ENCODE measurements at places on chromosomes 2 and 18.

DNA sequence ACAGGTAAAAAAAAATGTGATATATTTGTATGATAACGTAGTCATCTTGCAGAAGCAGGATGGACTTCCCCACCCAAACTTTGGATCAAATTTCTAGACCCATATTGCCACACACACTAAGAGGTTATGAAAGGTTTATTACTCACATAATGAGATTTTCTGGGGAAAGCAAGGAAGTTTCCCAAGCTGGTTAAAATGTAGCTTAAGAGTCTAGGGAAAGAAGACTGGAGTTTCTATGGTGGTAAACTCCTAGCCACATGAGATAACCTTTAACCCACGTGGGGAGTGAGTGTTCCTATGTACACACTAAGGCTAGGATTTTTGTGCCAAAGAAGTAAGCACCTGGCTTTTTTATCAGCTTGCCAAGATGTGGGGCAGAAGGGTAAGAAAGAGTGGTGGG is 335.7 kb upstream of the UBE2E3 start:
- peak; percentile 12 for DNase-seq

DNA sequence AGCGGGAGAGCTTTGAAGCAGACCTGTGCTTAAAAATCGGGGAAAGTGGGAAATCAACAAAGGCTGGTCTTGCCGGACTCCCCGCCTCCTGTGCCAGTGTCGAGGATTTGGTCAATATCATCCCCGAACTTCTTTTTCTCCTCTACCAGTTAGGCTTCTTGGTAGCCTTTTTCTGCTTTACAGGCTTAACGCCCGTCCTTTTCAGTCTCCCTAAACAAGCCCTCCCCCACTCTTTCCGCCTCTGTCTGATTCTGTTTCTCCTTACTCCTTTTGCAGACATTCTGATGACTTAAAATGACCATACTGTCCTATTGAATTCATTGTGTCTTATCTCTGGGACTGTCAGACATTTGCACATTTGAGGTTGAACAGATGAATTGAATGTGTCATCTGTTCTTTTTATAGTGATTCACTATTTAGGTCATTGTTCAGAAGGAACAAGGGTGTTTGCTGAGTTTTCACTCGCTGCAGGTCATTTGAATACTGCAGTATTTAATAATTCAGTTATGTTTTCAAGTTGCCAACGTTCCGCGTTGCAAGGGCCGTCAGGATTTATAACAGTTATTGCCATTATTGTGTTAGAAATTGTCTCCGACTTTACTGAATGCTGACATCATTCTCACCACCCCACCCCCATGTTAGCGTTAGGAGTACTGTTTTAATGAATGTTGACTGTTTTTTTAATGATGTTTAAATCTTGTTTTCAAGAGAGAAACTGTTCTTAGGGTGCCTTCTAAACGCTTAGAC is 1.1 kb downstream of the ITGAV start:
- peak; percentile 65 for DNase-seq

DNA sequence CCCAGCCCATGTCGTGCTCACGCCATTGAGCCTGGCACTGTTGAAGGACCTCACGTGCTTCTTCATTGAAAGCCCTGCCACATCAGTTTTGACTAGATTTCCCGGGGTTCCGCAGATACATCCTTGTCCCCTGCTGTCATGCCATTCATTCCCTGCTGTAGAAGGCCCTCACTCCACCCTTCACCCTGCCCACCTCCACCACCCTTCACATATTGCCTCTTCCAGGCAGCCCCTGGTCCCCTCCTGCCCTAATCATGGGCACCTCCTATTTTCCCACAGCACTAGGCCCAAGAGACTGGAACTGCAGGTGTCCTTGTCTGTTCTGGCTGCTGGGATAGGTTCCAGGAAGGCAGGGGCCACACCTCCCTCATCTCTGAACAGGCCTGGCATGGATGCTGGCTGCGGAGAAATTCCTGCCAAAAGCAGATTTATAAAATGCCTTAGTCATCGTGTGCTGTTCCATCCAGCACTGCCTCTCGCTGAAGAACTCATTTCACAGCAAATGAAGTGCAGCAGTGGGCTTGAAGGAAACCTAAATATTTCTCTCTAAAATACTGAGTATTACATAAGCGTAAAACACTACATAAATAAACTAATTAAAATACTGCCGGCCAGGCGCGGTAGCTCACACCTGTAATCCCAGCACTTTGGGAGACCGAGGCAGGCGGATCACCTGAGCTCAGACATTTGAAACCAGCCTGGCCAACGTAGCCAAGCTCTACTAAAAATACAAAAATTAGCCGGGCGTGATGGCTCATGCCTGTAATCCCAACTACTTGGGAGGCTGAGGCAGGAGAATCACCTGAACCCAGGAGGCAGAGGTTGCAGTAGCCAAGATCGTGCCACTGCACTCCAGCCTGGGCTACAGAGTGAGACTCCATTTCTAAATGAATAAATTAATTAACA is 38.4 kb downstream of the EIF4E2 start:
- DNase-seq, result no peak

DNA sequence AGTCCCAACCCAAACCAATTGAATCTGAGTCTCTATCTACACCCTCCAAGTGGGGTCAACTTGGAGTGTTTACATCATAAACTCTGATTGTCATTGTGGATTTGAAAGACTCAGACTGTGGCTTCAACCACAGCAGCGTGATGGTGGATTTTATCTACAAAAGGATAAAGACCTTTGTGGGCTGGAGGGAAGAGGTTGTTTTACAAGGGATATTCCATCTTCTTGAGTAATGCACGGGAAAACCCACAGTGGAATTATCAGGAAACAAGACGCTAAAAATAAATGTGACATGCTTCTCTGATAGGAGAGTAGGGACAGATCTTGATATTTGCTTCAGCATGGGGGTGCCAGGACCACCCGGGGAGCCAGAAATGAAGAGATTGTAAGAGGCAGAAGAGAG is 93.5 kb downstream of the LPIN1 start:
- DNase-seq, result no peak

DNA sequence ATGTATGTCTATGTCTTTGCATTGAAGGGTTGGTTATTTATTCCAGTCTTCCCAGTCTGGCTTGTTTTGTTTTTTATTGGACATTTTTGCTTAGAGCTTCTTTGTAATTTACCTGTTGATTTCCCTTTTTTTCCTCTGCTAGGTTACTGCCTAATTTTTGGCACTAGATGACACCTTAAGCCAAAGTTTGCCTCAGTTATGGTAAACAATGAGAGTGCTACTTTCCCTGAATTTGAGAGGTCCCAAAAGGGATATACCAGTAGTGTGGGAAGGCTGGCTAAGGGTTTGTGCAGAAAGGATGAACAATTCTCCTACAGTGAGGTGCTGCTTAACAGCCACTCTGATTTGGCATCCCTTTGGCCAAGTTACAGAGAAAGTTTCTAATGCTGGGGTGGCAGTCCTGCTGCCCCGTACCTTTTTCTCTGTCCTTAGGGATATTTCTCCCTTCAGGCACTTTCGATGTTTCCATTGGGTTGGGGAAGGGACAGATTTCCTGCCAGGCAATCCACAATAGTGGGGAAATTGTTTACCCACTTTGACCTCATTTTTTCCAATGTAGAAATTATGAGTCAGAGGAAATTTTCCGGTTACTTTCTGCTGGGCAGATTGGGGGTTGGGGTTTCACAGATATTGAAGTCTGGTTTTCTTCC is 354.9 kb downstream of the PTPRM start:
- DNase-seq, result peak; percentile 27

DNA sequence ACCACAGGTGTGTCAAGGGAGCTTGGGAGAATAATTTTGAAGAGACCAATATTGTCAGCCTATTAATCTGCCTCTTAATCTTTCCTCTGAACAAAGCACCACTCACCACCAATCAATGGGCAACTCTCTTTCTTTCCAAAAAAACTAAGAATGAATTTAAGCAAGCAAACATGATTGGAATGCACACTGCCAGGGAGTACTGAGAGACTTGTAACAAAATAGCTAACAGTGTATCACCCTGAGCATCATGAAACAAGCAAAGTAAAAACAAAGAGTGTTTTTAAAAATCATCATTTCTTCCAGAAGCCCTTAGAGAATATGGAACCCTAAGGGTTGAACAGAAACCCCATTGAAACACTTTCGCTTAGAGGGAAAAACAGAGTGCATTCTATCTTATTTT is 299.7 kb downstream of the DSEL start:
- DNase-seq, result no peak

- peak; percentile 13 for DNase-seq
Observed at GRCh38 chr2:109516445-109517117, 97.2 kb downstream of the SEPTIN10 start.

DNA sequence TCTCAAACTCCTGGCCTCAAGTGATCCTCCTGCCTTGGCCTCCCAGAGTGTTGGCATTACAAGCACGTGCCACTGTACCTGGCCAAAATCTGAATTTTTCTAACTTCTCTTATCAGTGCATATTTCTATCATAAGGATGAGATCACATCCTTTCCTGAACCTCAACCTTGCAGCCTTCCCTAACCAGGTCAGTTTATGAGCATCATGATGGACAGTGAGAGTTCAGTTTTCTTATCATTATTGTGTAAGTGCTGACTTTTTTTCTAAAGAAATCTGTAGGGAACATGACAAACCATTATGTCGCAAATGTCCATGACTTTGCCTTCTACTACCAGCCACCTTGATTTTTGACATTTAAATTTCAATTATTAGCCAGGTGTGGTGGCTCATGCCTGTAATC is 31.5 kb downstream of the MRPL33 start:
- no peak for DNase-seq

DNA sequence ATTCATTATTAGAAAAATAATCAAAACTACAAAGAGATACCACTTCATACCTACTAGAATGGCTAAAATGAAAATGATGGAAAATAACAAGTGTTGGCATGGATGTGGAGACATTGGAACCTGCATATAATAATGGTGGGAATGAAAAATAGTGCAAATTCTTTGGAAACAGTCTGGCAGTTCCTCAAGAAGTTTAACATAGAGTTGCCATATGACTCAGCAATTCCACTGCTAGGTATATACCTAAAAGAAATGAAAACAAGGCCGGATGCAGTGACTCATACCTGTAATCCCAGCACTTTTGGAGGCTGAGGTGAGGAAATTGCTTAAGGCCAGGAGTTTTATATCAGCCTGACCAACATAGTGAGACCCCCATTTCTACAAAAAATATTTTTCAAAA is 41.6 kb upstream of the ACYP2 start:
- no peak for DNase-seq

- DNase-seq, result no peak
Observed at GRCh38 chr2:19886261-19886660, 15.5 kb downstream of the TTC32 start.

DNA sequence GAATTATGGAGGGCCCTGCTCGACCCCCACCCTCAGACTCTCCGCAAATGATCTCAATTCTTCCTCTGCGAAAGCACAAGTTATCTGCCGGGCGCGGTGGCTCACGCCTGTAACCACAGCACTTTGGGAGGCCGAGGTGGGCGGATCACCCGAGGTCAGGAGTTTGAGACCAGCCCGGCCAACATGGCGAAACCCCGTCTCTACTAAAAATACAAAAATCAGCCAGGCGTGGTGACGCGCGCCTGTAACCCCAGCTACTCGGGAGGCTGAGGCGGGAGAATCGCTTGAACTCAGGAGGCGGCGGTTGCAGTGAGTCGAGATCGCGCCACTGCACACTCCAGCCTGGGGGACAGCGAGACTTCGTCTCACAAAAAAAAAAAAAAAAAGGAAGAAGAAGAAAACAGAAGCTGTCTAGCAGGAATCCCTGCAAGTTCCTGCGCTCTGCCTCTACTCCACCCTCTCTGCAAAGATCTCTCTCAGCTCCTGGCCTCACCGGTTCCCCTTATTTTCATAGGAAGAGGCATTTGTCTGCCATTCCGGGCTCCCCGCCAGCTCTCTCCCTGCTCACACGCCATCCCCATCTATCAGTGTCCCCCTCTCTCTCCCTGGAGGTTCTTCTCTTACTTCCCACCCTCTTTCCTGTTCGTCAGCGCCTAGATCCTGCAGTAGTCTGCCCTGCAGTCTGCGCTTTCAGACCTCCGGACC is 13.5 kb upstream of the COLEC12 start:
- DNase-seq, result no peak

GRCh38 chr2:191112448-191112901 is 38.3 kb downstream of the STAT4 start:
- DNase-seq, result no peak

- DNase-seq, result no peak
Observed at GRCh38 chr2:165070076-165070475, 114.8 kb upstream of the SLC38A11 start.

GRCh38 chr2:79799729-79800128 is 286.9 kb downstream of the CTNNA2 start:
- DNase-seq, result no peak

- no peak for DNase-seq
Observed at GRCh38 chr2:50707196-50707595, 324.7 kb downstream of the NRXN1 start.

- DNase-seq, result peak; percentile 91
Observed at GRCh38 chr18:77127769-77128671, 4.6 kb downstream of the MBP start.

DNA sequence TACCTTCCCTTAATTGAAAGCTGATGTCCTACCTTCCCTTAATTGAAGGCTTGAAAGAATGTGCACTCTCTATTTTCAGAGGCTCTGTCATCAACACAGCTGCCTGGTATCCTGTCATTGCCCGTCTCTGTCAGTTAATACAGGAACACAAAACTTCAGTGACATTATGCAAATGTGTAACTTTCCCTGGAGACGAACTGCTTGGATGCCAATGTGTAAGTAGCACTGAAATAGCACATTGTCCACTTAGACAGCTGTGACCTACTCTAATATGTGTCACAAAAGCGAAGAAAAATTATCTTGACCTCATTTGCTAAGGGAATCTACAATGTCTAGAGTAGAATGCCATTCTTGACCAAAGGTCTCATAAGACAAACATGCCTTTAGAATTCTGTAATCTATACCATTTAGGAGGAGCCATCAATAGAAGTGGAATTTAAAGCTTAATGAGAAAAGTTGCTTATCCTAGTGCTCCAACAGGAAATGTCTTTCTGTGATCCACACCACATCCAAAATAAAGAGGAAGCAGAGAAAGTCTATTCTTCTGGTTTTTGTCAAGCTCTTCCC is 138.1 kb downstream of the BARD1 start:
- DNase-seq, result no peak

DNA sequence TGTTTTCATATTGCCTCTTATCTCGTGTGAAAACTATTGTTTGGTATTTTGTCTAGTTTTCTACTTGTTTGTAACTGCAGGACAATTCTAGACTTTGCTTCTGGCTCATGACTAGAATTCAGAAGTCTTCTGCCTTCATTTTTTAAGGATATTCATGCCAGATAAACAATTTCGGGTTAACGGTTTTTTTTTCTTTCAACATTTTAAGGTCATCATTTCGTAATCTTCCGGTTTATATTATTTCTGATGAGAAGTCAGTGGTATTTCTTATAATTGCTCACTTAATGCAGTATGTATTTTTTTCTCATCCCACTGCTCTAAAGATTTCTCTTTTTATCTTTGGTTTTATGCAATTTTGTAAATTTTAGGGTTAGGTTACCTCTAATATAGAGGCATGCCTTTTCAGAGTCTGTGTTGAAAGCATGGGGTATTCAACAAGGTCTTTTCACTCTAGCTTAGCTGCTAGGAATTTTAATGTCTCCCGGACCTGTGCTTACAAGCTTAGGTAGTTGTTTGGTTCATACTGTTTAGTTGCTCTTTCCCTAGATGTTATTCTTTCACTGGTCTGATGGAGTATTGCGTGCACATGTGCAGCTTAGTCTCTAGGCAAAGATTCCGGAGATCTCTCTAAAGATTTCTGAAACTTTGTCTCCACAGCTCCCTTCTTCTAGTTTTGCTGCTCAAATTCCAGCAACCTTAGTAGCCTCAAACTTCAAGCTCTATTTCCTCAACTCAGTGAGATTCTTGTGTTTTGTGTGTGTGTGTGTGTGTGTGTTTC is 198.1 kb downstream of the MCFD2 start:
- no peak for DNase-seq

GRCh38 chr2:69032336-69032735 is 19.4 kb downstream of the ANTXR1 start:
- no peak for DNase-seq
